ENCODE measurements at places on chromosomes 6 and 20.
A peak's percentile ranks its signal among the peaks of the same experiment; 100 is the strongest.

GRCh38 chr6:142406131-142406530 lies 104.3 kb downstream of the ADGRG6 start:
- DNase-seq, result no peak

DNA sequence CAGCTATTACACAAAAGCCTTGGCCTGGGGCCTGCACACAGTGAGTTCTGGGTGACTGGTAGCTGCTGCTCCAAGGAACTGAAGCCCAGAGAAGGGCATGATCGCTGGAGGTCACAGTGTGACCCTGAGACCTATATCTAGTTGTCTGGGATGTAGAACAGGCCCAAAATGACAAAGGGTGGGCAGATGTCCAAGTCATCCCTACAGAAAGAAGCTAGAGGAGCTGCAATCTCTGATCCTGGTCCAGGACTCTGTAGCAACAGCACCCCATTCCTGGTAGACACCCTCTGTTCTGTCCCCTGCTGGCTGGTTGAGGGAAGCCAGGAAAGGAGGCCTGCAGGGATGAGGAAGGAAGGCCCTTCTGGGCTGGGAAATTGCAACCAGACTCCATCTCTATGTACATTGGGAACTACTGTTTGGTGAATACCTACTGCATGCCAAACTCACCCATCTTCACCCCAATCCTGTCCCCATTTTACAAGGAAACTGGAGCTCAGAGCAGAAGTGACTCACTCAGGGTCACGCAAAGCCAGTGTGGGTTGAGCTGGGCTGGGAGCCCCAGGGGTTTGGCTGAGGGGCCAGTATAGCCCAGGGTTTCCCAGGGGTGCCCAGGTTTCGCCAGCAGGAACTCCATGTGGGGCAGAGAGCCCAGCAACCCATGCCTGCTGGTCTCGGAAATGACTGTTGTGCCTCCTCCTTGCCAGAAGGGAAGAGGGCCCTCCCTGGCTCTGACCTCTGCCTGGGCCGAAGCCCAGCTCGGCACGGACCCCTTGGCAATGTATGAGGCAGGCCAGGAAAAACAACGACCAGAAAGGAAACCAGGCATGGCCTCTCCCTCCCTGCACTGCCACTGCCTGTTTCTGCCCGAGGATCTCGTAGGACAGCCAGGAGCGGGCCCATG lies 44.9 kb upstream of the TLDC2 start:
- DNase-seq, result no peak

DNA sequence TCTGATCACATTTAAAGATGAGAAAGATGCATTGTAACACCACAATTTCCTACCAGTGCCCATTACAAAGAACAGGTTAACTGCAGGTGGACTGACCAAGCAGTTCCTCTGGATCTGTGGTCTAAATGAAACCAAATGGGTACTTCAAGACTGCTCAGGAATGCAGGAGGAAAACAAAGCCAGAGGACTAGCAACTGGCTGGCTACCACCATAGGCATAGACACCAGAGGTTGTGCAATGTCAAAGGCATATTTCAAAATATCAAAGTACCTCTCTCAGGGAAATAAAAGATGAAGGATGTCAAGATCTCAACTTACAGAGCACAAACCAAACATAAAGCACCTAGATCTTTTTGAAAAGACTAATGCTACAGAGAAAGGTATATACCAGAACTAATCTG lies 65.5 kb downstream of the GMDS start:
- DNase-seq, result no peak

DNA sequence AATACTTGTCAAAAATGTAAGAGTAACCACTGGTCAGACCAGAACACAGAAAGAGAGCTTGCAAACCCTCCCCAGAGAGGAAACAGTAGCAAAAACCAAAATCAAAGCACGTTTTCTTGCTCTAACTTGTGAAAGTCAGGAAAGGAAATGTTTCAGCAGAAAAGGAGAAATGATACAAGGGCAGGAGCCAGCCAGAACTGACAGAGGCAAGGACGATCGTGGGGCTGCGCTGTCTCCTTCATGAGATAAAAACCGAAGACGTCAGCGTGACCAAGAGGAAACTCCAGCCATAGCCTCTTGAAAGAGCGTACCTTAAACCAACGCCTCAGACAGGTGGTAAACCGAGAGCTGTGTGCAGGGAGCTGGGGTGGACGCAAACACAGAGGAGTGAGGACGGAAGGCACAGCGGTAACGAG lies 27.5 kb downstream of the LAMA5 start:
- DNase-seq, result peak; percentile 91

GRCh38 chr20:555976-556385 lies 12.4 kb upstream of the CSNK2A1 start:
- DNase-seq, result no peak

GRCh38 chr20:31979713-31980426 lies 11.9 kb downstream of the XKR7 start:
- DNase-seq, result no peak

- no peak for DNase-seq
Measured at GRCh38 chr20:9485614-9486340, 28.6 kb upstream of the LAMP5 start.

DNA sequence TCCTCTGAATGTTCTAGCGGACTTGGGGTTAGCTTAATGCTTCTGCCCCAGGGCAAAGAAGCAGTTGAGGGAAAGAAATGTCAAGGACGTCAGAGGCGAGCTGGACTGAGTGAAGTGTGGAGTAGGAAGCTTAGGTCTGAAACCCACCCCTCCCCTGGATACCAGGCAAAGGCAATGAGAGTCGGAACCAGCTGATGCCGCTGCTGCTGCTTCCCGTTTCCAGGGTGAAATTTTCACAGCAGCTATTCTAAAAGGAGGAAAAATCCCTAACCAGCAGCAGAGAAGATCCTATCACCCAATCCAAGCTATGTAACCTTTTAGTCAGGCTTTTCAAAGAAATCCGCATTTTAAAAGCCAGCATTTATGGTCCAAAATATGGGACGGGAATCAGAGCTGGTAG lies 564.3 kb downstream of the LMBRD1 start:
- DNase-seq, result no peak

DNA sequence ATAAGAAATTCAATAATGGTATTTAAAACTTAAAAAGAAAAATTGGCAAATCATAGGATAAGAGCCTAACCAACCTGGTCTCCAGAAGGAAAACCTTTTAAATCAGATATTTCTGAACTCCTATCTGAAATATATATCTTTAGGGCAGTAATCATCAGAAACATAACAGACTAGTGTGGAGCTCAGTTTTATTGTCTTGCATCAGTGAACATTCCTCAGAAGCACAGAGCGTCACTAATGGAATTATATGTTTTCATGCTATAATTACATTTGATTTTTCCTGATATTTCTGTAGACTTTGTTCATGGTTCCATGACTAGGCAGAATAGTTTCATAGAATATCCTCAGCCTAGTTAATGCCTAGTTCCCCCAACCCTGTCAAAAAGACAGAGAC lies 262.2 kb downstream of the EYA4 start:
- DNase-seq, result no peak

DNA sequence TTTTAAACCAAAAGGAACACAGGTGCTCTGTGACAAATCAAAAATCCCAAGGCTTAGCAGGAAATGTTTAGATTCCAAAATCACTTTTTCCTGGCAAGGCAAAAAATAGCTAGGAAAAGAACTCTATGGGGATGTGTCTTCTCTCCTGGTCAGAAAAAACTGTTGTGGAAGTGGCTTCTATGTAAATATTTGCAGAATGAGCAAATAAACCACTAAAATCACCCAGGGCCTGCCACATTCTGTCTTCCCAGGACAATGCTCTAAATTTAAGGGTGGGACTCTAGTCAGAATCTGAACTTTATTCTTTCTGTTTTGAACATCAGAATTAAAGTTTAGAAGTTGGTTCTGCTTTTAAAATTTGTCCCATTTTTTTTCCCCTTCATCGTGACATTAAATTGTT lies 29.3 kb downstream of the GCM1 start:
- DNase-seq, result no peak

- DNase-seq, result peak; percentile 19
Measured at GRCh38 chr6:154578004-154578559, 67.6 kb upstream of the CNKSR3 start.

DNA sequence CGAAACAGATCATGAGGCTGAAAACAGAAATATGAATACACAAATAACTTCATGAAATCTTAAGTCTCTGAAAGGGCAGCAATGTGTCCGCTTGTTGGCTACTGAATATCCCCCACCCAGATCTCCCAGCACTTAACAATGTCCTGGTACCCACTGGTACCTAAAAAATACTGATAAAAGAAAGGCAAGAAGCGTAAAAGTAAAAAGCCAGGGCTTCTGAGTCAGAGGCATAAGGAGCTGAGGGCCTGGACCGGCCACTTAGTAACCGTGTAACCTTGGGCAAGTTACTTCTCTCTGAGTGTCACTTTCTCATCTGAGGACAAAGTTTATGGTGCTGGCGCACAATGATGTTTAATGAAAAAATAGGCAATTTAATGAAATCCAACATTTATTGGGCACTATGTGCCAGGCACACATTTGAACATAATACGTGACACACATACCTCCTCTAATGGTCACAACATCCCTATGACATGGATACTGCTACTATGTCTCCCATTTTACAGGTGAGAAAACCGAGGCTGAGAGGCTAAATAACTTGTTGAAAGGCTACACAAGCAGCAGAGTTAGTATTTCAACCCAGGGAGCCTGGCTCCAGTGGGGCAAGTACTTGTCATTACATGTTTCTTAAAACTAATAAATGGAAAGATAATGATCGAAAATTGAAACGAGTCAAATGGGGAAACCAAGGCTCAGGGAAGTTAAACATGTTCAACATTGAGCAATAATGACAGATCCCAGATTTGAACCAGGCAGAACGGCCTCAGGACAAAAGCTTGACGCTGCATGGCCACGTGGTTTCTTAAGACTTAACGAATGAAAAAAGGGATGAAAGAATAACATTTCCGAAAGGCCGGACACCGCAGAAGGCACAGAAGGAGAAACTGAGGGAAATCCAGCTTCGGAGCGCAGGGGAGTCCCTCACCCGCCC lies 828 bp downstream of the TP53RK start:
- DNase-seq, result no peak

GRCh38 chr6:24916496-24916895 lies 19.3 kb downstream of the RIPOR2 start:
- no peak for DNase-seq

- DNase-seq, result no peak
Measured at GRCh38 chr6:37618916-37619590, 78.6 kb downstream of the MDGA1 start.

GRCh38 chr6:85396159-85396808 lies 53.6 kb upstream of the NT5E start:
- no peak for DNase-seq

GRCh38 chr6:165910184-165910966 lies 247.3 kb upstream of the PDE10A start:
- no peak for DNase-seq
